Nucleus accumbens (tissue), 56 donors: ENCODE measurements at places on chromosomes 6 and 20.

DNA sequence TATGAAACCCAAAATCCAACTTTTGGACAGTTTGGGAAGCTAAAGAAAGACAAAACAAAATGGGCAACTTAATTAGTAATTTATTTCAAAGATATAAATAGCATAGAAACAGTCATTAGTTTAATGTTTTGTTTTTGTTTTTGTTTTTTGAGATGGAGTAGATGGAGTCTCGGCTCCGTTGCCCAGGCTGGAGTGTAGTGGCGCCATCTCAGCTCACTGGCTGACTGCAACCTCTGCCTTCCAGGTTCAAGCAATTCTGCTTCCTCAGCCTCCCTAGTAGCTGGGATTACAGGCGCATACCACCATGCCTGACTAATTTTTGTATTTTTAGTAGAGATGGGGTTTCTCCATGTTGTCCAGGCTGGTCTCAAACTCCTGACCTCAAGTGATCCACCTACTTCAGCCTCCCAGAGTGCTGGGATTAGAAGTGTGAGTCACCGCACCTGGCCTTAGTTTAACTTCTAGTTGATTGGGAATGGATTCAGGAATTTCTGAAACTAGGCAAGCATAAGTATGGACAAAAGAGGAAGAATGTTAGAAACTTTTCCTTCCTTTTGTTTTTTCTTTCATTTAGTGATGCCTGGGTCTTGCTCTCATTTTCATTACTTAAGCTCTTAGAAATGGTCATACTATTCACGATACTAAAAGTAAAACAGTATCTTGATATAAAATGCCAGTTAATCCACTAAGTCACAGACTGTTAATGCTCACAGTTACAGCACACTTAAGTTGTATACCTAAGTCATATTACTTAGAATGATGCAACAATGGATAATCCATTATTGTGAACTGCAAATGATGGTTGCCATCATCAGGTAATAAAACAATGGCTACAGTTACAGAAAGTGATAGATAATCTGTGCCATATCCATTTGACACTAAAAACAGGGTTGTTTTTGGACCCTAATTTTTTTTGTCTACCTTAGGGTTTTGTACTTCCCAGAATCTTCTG, 8.2 kb downstream of the SENP6 start:
- no peak for DNase-seq

DNA sequence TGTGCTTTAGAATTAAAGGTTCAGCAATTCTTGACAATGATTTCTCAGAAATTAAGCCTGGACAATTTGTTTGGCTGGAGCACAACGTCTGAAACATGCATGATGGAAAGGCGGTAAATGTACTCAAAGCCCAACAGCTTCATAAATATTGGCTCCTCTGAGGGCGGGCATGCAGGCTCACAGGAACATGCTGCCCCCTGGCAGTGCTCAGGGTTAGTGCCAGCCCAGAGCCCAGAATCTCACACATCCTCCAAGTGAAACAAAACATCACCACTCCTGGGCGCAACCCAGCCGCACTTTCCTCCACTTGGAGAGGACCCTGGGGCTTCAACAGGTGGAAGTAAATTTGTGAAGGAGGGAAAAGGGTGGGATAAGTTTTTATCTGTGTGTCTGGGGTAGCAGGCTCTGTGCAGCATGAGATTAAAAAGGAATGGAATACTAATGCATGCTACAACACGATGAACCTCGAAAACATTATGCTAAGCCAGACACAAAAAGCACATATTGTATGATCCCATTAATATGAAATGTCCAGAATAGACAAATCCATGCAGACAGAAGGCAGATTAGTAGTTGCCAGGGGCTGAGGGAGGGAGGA, 54.1 kb upstream of the PTPRT start:
- no peak for DNase-seq

DNA sequence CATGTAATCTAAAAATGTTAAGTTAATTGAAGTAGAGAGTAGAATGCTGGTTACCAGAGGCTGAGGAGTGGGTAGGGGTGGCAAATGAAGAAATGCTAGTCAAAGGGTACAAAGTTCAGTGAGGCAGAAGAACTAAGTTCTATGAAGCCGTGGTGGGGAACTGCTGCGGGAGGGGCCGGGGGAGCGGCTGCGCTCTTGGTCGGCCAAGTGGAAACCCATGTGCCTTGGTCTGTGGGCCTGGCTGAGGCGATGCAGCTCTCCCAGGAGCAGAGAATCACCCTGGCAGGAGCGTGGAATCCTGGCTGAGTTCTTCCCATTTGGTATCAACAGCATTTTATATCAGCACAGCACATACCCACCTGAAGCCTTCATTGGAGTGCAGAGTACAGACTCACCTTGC, 22.3 kb downstream of the TTLL2 start:
- DNase-seq: no peak

DNA sequence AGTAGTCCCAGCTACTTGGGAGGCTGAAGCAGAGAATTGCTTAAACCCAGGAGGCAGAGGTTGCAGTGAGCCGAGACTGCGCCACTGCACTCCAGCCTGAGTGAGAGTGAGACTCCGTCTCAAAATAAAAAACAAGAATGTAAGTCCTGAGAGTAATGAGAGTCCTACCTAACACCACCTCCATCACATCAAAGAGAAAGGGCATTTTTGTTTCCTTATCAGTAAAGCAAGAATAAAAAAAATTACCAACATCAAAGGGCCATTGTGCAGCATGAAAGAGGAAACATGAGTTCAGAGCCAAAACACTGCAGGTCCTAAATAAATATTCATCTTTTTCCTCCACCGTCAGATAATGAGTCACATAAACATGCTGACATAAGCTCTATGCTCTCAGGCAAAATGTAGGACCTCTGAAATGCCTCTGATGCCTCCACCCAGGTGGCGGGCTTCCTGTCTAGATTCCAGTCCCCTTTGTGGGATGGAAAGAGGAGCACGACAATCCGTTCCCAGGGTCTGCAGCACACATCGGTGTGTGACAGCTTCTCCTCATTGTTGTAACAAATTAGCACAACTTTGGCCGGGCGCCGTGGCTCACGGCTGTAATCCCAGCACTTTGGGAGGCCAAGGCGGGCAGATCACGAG, 7.2 kb downstream of the ATP9A start:
- DNase-seq: no peak

DNA sequence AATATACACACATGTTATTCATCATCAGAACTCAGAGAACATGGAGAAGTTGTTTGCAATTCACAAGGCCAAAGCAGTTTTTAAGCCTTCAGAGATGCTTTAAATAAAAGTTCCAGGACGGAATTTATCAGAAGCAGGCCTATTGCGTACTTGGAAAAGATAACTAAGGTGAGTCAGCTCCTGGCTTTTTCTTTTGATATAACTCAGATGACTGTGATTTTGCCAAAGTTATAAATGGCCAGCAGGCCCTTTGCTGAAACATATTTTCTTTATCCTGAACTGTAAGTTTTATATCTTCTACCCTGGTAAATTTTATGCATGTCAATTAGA, 55.0 kb upstream of the PLCB1 start:
- no peak for DNase-seq

- no peak for DNase-seq
These were observed 155.7 kb upstream of the JARID2 start for GRCh38 chr6:15090145-15090579.
